CD8-positive, alpha-beta memory T cell (primary cell): ENCODE measurements at places on chromosomes 4 and X. TPM values are rescaled to one million over a fixed set of nuclear protein-coding genes. Genes with fewer than 3 reads are reported as not detected.
A peak's percentile ranks its signal among the peaks of the same experiment; 100 is the strongest.

- no peak for DNase-seq
Measured at GRCh38 chrX:133593531-133593930, 178.2 kb upstream of the GPC4 start.

DNA sequence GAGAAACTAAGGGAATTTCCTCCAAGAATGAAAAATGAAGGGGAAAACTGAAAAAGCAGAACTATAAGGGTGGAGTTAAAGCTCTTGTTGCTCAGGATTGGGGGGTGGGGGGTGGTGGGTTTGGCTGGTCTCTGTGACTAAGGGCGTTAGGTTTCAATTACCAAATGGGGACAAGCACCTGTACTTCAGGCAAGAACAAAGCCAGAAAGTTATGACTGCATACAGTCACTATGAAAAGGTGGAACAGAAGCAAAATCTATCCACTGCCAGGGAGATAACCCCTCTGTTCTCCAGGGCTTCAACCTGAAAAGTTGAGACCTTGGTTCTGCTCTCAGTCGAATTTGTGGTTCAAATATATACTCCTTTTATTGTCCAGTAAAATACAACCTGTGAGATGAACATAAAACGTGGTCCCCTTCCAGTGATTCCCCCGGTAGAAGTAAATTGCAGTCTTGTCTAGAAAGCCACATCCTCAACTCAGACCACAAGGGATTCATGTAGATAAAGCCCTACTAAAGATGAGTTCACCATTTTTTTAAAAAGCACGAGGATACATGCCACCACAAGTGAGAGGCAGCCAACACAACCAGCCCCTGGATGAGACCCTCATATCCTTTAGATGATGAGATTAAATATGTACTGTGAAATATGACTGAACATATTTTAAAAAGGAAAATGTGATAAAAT, 257.1 kb upstream of the RPS6KA3 start:
- DNase-seq, result no peak

DNA sequence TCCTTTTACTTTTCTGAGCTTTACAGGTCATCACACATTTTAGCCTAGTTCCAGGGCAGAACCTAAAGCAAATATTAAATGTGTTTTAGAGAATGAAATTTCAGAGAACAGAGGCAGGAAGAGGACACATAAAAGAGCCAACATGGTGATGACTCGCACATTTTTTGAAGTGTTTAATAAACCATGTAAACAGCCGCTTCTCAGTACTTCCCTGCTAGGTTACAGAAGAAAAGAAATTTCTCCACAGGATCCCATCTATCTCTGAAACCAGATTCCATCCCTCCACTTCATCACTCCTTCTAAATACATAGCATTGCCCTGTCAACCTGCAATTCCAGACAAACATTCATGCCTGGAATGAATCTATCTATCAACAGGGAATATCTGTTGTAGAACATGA, 949.5 kb upstream of the PCDH7 start:
- DNase-seq, result no peak

DNA sequence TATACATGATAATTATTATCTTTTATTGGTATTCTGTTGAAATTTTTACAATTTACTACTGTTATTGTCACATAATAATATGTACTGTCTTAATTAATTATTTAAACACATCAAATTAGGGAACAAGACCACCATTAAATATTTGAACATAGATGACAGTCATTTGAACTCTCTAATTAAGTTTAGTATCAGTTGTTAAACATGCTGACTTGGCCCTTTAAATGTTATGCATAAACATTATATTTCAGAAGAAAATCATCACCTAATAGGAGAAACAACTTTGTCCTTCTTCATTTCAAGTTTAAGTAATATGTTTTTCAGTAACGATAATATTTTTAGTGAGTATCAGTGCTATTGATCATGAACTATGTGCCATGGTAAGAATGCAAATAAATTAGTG, 623.5 kb upstream of the GNPDA2 start:
- no peak for DNase-seq

DNA sequence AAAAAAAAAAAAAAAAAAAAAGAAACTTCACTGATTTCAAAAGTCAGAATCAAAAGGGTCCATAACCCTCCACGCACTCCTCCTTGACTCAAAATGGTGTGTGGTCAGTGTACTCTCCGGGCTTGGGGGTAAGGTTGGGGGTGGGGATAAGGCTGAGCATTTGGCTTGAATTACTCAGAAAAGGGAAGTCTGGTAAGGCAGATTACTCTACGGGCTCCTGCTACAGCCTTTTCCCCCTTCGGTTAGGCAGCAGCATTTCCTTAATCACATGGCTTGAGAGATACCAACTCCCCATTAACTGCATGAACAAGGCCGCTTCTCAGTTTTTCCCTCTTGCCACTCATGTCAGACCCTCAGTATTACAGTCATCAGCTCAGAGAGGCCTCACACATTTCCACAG, 135.4 kb upstream of the DUSP21 start:
- no peak for DNase-seq

DNA sequence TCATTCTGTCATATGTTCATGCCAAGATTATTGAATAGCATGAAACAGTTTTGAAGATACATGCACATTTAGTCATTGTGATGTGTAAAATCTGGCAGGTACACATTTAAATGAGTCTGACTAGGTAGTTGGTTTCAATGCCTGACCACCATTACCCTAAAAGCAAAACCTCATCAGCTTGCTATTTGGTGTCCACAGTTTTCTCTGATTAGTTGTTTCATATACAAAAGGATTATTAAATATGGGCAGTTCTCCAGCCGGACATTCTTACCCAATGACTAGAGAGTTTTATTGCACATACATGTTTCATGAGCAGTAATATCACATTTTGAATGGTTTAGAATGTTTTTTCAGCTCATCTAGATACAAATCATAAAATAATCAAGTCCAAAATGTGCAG, 23.7 kb downstream of the DCHS2 start:
- no peak for DNase-seq

- no peak for DNase-seq
Measured at GRCh38 chrX:46599051-46599560, 25.5 kb downstream of the CHST7 start.

DNA sequence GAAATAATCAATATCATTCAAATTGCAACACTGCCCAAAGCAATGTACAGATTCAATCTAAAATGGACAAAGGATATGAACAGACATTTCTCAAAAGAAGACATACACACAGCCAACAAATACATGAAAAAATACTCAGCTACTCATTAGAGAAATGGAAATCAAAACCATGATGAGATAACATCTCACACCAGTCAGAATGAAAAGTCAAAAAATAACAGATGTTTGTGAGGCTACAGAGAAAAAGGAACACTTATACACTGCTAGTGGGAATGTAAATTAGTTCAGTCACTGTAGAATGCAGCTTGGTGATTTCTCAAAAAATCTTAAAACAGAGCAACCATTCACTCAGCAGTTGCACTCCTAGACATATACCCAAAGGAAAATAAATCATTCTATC, 205.2 kb downstream of the DKK2 start:
- DNase-seq, result no peak

DNA sequence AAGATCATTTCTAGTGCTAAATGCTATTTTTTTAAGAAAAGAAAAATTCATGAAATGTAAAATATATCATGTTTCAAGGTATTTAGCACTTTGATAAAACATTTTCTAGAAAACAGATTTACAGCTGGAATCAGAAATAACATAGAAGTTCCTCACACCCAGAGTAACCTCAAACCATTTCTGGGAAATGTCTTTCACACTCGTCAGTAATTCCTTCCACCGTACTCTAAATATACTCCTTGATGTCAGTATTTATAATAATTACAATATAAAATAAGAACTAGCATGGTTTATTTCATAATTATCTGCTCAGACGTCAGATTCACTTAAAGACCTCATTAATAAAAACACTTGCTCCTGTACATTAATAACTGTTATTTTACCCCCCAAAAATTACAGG, 103.9 kb downstream of the ADGRA3 start:
- DNase-seq, result no peak

DNA sequence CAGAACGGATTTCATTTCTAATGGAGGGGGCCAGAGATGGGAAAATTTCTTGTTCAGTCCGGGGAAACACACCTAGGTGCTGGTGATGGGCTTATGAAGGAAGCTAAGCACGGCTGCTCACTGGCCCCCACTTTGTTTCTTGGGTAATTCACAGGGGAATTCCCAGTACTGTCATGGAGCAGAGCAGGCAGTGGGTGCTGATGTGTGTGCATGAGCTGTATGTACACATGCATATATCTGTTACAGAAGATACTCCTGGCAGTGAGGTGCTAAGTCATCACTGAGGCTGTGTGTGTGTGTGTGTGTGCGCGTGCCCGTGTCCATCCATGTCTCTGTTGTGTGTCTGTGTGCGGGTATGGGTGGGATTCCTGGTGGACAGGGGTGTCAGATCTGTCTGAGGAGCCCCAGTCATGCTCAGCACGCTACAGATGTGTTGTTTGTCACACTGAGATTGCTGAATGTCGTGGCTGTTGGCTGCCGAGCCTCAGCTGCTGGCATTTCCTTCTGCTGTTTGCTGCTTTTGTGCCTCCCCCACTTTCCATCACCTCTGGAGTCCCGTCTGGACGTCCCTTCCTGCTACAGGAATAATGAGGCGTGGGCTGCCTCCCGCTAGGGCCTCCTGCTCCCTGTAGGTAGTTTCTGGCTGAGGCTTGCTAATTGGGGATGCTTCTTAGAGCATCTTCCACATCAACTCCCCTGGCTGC, 53.3 kb downstream of the JADE1 start:
- peak; percentile 24 for DNase-seq

VCX3B gene
- not detected for total RNA-seq

FOXP3 gene
- total RNA-seq, result 10.5 TPM

PLAC1 gene
- not detected for total RNA-seq

ARL13A gene
- total RNA-seq, result not detected

MID2 gene
- 13.3 TPM for total RNA-seq

ITGB1BP2 gene
- 3.7 TPM for total RNA-seq
